Tibial nerve (tissue), 4 donors: ENCODE measurements at places on chromosomes 2 and 18.

GRCh38 chr2:53785366-53785765 is 1.4 kb downstream of the ASB3 start:
- DNase-seq: no peak

DNA sequence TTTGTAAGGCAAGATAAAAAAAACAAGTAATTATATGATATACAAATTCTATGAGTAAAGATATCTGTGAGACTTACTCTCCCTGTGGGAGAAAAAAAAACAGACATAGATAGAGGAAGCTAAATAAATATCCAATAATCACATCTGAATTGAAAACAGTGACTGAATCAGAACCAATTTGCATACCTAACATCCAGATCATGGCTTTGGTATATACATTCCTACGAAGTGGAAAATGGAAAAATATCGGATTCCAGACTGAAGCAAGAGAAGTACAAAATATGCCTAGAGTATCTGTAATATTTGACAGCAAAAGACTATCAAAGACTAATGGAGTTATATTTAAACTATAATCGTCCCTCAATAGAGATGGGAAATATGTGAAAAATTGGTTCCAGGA is 1108.1 kb upstream of the CHAC2 start:
- DNase-seq: no peak

- DNase-seq: no peak
Measured at GRCh38 chr2:186716899-186717298, 23.0 kb downstream of the FAM171B start.

DNA sequence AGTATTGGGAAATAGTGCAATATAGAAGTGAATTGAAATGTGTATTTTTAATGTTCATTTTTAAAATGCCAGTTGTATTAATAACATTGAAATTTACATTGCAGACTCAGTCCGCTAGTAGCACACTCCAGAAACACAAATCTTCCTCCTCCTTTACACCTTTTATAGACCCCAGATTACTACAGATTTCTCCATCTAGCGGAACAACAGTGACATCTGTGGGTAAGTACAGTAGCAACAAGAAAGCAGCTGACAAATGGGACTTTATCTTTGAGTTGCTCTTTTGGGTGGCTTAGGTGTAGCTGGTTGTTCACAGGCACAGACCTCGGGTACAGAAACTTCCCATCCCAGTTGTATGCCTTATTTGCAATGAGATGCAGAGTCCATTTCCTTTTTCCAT is 118.2 kb upstream of the IL1R2 start:
- no peak for DNase-seq

DNA sequence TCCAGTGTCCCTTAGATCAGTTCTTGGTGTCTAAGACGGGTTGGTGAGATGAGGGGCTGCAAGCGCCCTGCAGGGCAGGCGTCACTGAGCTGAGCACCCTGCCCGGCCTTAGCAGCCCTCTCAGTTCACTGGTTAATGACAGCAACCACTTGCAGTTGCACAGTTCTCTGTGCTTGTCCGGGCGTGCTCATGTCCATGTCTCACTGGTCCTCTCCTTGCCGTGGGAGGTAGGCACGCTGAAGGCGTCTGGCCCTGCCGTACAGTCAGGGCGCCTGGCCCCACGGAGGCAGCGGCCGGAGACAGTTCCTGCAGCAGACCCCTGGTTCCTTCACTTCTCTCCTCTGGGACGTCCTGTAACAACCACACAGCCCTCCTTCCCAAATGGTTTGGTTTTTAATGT is 75.3 kb downstream of the ARHGEF4 start:
- DNase-seq: no peak
